ENCODE measurements at places on chromosomes 12 and 14.

GRCh38 chr12:130715998-130716968 lies at the start of gene RIMBP2:
Gene RIMBP2 (minus strand): TSS chr12:130716299. CDS start chr12:130479013, 237,286 bp downstream.
- no peak for DNase-seq

- DNase-seq: no peak
These were observed 73.5 kb downstream of the LRRK2 start for GRCh38 chr12:40298341-40298740.

- no peak for DNase-seq
These were observed 14.3 kb downstream of the PPP1R12A start for GRCh38 chr12:79920421-79921238.

DNA sequence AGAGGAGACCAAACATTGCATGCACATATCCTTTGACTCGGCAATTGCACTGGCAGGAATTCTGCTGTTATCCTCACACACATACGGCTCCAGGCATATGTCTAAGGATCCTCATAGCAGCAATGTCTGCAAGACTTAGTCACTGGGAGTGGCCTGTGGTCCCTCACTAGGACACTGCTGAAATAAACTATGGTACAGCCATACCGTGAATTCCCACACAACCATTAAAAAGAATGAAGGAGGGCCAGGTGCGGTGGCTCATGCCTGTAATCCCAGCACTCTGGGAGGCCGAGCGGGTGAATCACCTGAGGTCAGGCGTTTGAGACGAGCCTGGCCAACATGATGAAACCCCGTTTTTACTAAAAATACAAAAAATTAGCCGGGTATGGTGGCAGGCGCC lies 105.1 kb downstream of the ZFP36L1 start:
- DNase-seq: no peak

- DNase-seq: no peak
These were observed 18.7 kb upstream of the CCT2 start for GRCh38 chr12:69566603-69567002.

DNA sequence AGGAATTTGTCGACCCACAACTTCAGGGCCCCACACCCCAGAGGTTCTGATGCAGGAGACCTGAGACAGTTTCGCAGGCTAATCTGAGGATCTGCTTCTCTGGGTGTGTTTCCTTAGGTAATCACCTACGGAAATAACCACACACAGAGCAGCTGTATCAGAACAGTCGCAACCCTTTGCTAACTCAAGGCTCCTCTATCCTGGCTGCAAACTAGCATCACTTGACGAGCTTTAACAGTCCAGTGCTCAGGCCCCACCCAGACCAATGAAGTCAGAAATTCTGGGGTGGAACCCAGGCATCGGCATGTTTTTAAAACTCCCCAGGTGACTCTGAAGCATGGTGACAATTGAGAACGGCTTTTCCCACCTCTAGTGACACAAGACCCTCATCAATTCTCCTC lies 20.7 kb downstream of the SLC7A7 start:
- DNase-seq: peak; percentile 66

GRCh38 chr12:49939307-49939706 lies 11.2 kb upstream of the AQP2 start:
- no peak for DNase-seq

DNA sequence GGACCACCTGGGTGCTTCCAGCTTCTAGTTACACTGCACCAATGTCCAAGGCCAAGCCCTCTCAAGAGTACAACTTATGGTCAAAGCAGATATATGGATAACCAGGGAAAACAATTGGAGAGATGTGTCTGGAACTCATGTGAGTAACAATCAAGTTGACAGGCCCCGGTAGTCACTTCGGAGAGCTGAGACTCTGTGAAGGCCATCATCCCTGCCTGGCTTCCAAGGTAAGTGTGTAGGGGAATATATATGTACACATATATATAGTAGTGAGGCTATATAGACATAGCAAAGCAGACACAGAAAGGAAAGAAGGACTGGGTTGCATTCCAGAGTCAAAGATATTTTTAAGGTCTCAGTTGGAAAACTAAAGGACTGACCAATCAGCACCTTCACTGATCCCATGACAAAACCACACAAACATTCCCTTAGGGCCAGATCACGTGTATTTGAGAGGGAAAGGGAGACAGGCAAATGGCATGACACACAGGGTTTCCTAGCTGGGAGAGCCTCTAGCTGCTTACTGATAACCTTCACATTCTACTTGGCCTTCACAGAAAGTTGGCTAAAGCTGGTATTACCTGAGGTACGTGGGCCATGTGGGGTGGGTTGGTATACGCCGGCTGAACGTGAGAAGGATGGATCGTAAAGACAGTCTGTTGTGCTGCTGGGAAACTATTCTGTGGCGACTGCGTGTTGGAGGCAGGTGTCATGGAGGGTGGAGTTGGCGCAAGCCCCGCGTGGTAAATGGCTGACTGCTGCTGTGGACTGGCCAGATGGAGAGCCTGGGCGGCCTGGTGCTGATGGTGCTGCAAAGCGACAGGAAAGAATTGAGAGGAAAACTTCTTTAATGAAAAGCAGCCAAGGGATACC lies 50.0 kb downstream of the SH2B3 start:
- DNase-seq: no peak

GRCh38 chr12:104890476-104891096 lies 67.5 kb downstream of the SLC41A2 start:
- peak; percentile 15 for DNase-seq

GRCh38 chr12:67747869-67748742 lies 99.6 kb downstream of the DYRK2 start:
- no peak for DNase-seq

GRCh38 chr12:11014234-11014633 lies 8.2 kb downstream of the TAS2R19 start:
- no peak for DNase-seq

GRCh38 chr12:17593715-17594406 lies 496.1 kb downstream of the RERGL start:
- DNase-seq: no peak

DNA sequence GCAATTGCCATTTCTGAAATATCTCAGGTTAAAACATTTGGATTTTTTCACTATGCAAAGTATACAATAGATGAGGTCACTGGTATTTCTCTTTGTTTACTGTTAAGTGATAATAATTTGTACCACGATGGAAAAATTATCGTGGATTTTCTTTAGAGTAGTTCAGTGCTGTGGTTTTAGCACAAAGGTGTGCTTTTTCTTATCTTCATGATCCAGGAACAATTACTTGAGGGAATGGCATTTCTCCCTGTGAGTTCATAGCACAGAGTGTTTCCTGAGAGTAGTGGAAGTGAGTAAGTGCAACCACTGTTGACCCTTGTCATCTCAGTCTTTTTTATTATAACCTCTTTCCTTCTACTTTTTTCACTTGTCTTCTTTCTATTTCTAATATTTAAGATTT lies 86.8 kb downstream of the FGD4 start:
- DNase-seq: no peak

- DNase-seq: no peak
These were observed 14.8 kb upstream of the RNASE10 start for GRCh38 chr14:20490563-20490962.

GRCh38 chr12:7361265-7361664 lies 57.4 kb downstream of the ACSM4 start:
- no peak for DNase-seq

DNA sequence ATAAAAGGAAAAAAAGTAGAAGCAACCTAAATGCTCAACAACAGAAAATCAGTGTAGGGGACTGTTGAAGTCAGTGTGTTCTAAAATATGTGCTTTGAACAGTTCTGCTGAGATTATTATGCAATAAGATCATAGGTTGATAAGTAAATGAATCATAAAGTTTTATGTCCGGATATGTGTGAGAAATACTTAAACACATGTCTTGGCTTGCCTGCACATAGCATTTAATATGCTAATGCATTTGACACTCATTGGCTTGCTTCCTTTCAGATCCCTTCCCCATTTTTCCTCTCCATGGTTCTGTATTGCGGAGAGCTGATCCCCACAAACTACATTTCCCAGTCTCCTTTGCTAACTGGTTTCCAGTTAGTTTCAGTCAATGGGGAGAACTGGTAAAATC lies 573.8 kb upstream of the TBX3 start:
- DNase-seq: no peak

GRCh38 chr14:32006263-32007110 lies 70.6 kb upstream of the ARHGAP5 start:
- DNase-seq: no peak

DNA sequence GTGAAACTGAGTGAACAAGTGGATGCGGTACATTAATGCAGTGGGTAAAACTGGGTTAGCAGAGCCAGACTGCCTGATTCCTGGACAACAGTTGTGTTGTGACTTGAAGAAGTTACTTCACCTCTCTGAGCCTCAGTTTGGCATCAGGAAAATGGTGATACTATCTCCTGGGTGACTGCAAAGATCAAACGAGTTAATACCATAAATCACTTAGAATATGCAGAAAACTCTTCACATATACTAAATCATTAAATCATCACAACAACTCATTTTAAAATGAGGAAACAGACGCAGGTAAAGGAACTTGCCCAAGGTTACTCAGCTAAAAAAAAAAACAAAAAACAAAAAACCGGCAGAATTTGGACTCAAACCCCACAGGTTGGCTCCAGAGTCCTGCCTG lies 811 bp downstream of the MTERF2 start:
- no peak for DNase-seq

Measured in GM13976 (cell line).